ENCODE measurements at places on chromosomes 3 and 15.

DNA sequence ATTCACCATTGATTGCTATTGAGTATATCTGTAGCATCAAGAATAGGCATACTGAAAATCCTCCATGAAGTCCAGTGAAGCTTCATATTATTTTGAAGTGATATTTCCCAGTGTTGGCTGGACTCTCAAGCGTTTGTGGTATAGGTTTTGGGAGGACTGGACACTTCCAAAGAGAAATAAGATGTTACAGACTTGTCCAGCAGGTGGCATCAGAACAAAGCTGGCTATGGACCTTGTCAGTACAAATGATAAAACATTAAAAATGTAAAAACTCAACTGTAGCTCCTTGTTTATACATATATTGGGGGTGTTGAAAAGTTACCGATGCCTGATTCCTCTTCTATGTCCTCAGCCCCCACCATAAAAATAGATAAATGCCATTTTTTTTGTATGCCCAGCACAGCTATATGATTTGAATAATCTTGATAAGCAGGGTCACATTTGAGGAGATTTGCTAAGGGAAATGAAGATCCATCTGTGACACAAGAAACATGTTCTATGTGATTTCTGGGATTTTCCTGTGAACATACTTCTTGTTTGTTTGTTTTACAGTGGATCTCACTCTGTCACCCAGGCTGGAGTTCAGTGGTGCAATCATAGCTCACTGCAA is 54.5 kb upstream of the GOLGA6B start:
- no peak for DNase-seq

DNA sequence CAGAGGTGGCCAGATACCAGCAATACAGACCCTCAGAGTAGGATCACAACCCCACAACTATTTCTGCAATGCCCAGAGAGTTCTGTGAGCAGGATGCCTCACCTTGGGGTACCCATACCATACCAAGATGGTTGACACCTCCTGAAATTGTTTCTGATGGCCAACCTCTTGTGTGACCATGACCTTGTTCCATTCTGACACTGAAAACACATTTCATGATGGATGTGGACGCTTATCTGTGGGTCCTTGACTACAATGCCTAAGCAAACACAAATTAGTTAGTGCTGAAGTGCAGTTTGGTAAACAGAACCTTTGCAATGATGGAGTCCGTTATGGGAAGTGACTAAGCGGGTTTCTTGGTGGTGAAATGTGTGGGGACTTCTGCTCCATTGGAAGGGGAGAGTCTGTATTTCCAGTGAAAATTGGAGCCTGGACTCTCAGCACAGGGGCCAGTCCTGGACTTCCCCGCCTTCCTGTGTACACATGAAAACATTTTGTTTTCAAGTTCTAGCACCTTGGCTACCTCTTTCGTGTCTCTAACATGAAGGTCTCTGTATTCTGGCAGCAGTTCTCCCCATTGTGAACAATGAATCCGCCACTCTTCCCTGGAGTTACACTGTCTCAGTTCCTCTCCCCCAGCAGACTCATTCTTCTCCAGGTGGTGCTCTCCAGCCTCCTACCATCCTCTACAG is 106.2 kb downstream of the XXYLT1 start:
- DNase-seq: no peak

DNA sequence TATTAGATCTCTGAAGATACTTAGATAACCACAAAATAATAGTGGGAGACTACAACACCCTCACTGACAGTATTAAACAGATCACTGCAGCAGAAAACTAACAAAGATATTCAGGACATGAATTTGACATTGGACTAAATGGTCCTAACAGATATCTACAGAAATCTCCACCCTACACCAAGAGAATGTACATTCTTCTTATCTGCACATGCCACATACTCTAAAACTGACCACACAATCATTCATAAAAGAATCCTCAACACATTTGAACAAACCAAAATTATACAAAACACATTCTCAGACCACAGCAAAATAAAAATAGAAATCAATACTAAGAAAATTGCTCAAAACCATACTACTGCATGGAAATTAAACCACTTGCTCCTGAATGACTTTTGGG is 116.3 kb downstream of the DTWD1 start:
- no peak for DNase-seq

- DNase-seq: no peak
Measured at GRCh38 chr15:43153269-43153668, 19.9 kb downstream of the TMEM62 start.

- DNase-seq: no peak
Measured at GRCh38 chr3:99635348-99635747, 3.0 kb upstream of the COL8A1 start.

DNA sequence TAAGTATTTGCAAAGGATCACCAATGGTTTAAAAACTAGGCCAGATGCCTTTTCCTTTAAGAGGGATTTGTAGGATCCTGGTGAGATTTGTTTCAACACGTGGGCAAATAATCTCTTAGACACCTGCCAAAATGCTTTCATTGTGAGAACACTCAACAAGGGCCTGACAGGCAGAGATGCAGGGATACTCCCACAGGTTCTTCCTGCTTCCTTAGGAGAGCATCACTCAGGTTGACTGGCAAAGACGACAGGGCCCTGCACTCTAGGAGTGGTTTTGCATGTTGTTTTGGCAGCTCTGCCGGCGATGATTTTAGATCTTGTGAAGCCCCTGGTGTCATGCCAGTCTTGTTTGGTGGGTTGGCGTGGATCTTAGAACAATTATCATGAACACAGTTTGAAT is 184.5 kb downstream of the NR1D2 start:
- DNase-seq: no peak

- DNase-seq: no peak
Measured at GRCh38 chr15:50068016-50068415, 51.0 kb downstream of the ATP8B4 start.

DNA sequence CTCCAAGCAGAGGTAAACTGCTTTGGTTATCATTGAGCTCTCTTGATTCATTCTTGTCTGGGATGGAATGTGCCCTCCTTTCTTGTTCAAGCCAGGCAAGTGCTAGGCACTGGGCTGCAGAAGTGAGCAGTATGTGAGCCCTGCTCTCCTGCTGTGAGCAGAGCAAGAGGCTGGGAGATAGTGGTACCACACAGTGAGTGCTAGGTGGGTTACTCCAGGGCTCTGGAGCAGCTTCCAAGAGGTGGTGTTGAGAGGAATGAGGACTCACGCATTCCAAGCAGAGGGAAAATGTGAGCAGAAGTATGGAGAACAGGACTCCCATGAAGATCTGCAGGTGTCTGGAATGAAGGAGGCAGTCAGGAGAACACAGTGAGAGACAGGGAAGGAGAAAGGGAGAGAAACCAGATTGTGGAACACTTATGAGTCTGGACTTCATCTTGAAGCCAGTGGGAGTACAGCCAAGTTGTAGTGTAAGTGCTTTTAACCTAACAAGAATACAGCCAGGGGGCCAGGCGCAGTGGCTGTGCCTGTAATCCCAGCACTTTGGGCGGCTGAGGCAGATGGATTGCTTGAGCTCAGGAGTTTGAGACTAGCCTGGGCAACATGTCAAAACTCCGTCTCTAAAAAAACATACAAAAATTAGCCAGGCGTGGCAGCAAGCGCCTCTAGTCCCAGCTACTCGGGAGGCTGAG is 199.9 kb upstream of the CTDSPL start:
- DNase-seq: no peak

DNA sequence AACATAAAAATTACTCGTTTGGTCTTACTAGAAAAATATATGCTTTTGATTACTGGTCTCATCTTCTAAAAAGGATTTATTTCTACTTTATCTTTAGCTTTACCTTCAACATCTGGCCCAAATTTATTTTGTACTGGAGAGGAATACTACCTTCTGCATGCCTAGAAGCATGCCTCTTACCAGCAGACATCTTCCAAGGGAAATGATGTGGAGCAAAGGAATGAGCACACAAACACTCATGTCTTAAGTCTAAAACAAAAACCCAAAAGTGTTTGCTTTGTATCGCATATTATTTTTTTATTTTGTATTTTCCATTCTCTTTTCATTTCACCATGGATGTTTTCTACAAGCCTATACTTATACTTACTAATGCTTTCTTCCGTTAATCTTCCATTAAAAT is 304.6 kb upstream of the KCNMB2 start:
- no peak for DNase-seq

GRCh38 chr3:69647511-69648110 is 91.7 kb upstream of the MITF start:
- no peak for DNase-seq

GRCh38 chr3:142500211-142500610 is 52.4 kb upstream of the XRN1 start:
- no peak for DNase-seq

DNA sequence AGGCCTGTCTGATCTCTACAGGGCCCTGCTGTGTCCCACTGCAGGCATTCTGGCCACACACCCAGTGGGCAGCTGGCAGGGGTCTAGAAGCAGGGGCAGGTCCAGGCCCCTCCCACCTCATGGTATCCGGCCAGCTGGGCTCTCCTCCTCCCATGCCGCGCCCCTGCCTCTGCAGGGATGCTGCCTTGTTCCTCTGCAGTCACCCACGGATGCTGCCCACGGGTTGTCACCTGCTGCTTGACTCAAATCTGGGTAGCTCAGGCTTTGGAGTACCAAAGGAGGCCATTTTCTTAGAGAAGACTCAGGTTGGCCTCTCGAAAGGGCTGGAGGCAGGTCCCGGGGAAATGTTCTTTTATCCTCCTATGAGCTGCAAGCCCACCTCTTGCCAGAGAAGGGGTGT is 25.0 kb downstream of the EFCAB12 start:
- DNase-seq: no peak

DNA sequence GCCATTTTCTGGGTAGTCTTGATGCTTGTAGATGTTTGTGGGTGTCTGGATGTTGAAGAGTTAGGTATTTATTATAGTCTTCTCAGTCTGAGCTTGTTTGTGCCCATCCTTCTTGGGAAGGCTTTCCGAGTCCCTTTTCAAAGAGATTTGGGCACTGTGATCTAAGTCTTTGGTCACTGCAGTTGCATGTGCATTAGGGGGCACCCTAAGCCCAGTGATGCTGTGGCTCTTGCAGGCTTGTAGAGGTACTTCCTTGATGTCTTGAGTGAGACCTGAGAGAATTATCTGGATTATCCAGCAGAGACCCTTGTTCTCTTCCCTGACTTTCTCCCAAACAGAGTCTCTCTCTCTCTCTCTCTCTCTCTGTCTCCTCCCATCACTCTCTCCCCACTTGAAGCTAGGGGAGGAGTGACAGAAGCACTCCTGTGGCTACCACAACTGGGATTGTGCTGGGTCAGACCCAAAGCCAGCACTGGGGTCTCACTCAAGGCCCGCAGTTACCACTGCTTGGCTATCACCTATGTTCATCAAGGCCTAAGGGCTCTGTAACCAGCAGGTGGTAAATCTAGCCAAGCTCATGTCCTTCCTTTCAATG is 68.5 kb downstream of the TMCO5A start:
- DNase-seq: peak; percentile 38

- DNase-seq: no peak
Measured at GRCh38 chr3:134337071-134337482, 37.2 kb downstream of the AMOTL2 start.

- DNase-seq: no peak
Measured at GRCh38 chr15:83698294-83698693, 44.4 kb downstream of the ADAMTSL3 start.

GRCh38 chr15:90624278-90624981 is 92.7 kb upstream of the BLM start:
- DNase-seq: no peak

DNA sequence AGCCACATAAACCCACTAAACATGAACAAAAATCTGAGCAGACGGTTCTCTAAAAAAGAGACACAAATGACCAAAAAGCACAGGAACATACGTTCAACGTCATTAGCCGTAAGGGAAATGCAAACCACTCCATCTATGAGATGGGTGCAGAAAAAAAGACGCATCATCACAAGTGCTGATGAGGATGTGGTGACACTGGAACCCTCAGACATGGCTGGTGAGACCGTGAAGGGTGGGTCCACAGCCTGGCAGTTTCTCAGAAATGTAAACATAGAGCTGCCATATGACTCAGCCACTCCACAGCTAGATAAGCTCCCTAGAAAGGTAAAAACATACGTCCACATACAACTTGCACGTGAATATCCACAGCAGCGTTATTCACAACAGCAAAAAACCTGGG is 23.3 kb downstream of the PCSK6 start:
- no peak for DNase-seq

GRCh38 chr15:89693696-89694095 is 3.1 kb downstream of the WDR93 start:
- no peak for DNase-seq

DNA sequence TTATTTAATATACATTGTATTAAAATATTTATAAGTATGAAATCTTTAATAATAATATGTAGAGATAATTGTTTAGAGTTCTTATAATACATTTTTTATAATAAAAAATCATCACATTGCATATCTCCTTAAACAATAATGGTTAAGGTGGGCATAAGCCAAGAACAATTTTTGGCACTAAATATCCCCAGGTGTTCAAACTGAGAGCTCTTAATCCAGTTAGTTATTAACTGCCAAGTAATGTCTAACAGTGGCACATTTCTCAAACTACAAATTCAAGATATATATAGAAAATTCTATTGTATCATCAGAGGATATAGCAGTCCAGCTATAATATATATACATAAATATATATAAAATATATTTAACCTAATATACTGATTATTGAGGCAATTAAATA is 680.8 kb downstream of the SI start:
- DNase-seq: no peak

DNA sequence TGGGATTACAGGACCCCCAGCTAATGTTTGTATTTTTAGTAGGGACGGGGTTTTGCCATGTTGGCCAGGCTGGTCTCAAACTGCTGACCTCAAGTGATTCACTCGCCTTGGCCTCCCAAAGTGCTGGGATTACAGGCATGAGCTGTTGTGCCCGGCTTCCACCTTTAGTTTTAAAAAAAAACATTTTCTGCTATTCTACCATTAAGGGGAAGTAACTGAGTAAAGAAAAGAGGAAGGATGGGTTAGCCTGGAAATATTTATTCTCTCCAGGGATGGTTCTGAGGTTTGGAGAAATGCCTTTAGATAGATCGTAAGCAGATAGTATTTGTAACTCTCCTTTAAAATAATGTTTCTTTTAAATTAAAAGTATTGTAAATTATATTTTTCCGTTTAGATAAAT is 3.1 kb downstream of the AP4E1 start:
- no peak for DNase-seq

- DNase-seq: no peak
Measured at GRCh38 chr3:135992072-135992471, 26.5 kb downstream of the PPP2R3A start.

DNA sequence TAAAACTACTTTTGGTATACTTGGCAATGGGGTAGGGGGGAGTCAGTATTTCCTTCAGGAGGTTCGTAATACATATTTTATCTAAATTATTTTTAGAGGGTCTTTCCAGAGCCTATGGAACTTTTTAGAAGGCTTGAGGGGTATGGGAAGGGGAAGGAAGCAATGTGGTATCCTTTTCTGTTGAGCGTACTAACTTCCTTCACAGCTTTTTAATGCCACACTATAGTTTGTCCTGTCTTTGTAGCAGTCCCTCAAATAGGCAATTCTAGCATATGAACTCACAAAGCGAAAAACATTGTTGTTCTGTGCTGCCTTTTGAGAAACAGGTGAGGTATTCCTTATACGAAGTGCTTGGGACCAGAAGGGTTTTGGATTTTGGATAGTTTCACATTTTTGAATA is 22.3 kb upstream of the P2RY13 start:
- no peak for DNase-seq

Measured in GM12878 (cell line).